ENCODE measurements at places on chromosomes 1 and 21. TPM values are rescaled to one million over a fixed set of nuclear protein-coding genes. Genes with fewer than 3 reads are reported as not detected.

GRCh38 chr1:87231703-87232367, 96.8 kb upstream of the LMO4 start:
- no peak for DNase-seq

DNA sequence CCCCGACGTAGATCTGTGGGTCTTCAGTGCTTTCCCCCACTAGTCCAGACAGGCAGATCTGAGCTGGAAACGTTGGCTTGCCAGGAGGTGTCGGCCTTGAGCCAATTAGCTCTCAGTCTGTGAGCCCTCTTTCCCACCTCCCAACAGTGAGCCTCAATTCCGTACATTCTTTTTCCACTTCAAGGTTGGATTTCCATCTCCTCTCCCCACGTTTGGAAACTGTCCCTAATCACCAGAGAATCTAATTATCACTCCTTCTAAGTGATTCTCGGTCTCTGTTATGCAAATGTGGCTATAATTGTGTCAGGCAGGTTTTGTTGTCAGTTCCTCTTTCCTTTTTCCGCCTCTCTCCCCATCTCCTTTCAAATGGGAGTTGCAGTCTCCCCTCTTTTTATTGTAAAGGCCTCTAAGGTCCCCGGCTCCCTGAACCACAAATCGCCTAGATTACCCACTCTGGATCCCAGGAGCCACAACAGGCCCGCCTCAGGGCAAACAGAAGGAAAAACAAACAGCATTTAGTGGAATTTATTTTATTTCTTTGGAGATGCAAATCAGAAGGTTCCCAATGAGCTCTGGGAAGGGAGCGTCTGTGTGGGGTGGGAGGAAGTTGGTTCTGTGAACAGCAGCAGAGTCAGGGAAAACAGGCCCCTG, 29.4 kb upstream of the LRRN2 start:
- no peak for DNase-seq

DNA sequence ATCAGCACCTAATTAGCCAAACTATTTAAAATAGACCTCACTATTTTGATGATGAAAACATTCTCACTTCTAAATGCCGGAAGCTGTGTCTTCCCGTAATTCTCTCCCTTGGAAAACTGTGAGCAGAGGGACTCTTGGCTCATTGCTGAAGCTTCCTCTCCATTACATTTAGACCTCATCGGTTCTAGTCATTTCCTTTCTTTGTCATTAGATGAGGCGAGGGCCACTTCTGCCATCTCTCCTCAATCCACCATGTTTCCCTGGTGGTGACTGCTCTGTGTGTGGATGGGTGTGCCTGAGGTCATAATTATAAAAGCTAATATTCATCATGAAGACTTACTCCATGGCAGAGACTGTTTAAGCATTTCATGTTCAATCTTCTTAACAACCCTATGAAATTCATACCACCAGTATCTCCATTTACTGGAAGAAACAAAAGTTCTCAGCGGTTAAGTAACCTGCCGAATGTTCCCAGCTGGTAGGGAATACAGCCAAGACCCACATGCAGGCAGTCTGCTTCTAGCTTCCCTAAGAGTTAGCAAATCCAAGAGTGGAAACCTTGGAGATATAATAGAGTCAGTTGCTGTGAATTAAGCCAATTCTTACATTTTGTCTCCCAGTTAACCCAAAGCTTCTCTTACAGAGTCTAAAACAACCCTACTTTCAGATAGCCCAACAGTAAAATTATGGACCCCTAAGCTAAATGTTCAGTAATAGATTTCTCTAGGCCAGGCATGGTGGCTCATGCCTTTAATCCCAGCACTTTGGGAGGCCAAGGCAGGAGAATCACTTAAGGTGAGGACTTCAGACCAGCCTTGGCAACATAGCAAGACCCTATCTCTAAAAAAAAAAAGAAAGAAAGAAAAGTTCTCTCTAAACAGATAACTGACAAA, 156.2 kb downstream of the ZBTB18 start:
- no peak for DNase-seq

GRCh38 chr1:24503059-24503751, 569 bp downstream of the RCAN3 start:
- no peak for DNase-seq

DNA sequence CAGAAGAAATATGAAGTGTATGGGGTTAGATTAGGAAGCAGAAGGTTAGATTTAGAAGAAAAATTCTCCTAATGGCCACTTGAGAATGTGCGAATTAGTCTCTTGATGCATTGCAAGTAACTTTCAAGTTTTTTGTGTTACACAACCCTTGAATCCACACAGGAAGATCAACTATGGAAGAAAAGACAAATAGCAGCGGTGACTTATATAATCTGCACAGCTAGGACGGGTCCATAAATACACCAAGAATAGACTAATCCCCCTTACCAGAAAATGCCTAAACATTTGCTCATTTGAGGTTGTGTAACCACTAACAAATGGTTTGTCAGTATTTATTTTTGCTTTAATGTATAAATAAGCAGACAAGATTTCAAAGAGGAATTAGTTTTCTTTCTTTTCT, 182.6 kb downstream of the TGFB2 start:
- DNase-seq: no peak

DNA sequence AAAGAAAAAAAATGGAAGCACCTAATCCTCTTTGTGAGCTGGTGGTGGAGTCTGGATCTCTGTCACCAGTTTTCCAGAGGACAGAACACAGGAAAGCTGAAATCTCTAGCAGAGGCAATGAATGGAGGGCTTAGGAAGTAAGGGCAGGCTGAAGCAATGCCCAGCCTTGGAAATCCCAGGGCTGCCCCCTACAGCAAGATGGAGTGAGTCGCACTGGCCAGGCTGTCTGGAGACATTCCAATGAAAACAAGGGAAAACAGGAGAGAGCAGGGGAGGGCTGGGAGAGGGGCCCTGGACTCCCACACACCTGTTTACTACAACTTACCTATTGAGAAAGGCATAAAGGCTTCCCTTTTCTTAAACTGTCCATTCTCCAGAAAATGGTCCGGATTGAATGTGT, 25.9 kb downstream of the CYP2J2 start:
- DNase-seq: no peak

GRCh38 chr1:78401148-78401547, 89.6 kb upstream of the PTGFR start:
- DNase-seq: no peak

DNA sequence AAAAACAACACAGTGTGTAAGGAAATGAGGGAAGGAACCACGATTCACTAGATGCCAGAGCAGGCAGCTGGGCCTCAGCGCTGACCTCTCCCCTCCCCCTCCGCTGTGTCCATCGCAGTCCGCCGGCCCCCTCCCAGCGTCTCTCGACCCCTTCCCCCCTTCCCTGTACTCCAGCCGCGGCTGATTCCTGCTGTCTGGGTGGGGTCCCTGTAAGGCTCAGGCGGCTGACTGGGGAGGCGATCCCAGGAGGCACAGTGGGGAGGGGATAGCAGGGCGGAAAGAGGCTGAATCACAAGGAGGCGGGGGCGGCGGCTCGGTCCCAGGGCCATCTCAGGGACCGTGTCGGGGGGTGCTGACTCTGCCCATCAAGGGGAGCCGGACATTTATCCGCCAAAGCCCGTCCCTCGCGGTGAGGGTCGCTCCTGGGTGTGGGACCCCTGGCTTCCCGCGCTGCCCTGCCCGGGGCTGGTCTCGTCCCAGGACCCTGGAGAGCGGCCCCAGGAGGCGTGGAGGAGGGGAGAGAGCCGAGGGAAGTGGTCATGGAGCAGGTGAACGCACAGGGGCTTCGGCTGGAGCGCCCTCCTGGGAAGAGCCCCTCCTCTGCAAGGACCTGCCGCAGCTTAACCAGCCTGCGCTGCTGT, 241.9 kb downstream of the PTPRU start:
- DNase-seq: no peak

DNA sequence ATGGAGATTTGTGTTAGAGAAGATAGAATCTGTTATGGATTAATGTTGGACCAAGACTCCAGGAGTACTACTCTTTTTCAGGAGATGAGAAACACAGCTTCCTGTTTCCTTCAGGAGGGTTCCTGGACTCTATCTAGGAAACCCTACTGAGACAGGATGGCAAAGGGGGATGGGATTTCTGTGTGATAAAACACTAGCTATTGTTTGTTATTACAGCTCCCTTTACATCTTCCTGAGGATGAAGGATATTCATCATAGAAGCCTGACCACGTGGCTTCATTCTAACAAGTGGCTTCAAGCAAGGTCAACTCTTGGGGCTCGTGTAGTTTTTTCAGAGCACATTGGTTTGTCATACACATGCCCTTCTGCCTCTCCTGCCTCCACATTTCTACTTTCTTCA, 33.3 kb downstream of the RGL1 start:
- DNase-seq: no peak

GRCh38 chr1:33762962-33763361, 100.9 kb upstream of the HMGB4 start:
- DNase-seq: no peak

GRCh38 chr1:200154069-200154767, 126.7 kb downstream of the NR5A2 start:
- no peak for DNase-seq

The DOP1B gene
- polyA plus RNA-seq: 6.1 TPM

The DENND2D gene
- 19.9 TPM for polyA plus RNA-seq
